ENCODE measurements at places on chromosomes 1 and 21. TPM values are rescaled to one million over a fixed set of nuclear protein-coding genes. Genes with fewer than 3 reads are reported as not detected.

The OR2L5 gene
- total RNA-seq = not detected

The GJA5 gene
- total RNA-seq = not detected

The ROR1 gene
- total RNA-seq = 0.19 TPM

The MYOCOS gene
- total RNA-seq = 0.19 TPM

The SH2D5 gene
- 0.34 TPM for total RNA-seq

The BRDT gene
- total RNA-seq = not detected

The DENND2C gene
- 0.88 TPM for total RNA-seq

The GNG4 gene
- total RNA-seq = 13.9 TPM

The NR0B2 gene
- not detected for total RNA-seq

The RAB3B gene
- total RNA-seq = 0.12 TPM

The S100A14 gene
- 0.26 TPM for total RNA-seq

The LRRC53 gene
- not detected for total RNA-seq

The TFF2 gene
- total RNA-seq = not detected

The TEDDM1 gene
- total RNA-seq = not detected

The GSTM5 gene
- 0.81 TPM for total RNA-seq

The PKP1 gene
- not detected for total RNA-seq

The NUDT17 gene
- 10.6 TPM for total RNA-seq

The GPR157 gene
- 5.9 TPM for total RNA-seq

The ADAM30 gene
- not detected for total RNA-seq

The OR2T11 gene
- not detected for total RNA-seq

The VAV3 gene
- 2.8 TPM for total RNA-seq

The ARHGEF10L gene
- total RNA-seq = not detected
